ENCODE measurements at places on chromosomes 11 and 22.

DNA sequence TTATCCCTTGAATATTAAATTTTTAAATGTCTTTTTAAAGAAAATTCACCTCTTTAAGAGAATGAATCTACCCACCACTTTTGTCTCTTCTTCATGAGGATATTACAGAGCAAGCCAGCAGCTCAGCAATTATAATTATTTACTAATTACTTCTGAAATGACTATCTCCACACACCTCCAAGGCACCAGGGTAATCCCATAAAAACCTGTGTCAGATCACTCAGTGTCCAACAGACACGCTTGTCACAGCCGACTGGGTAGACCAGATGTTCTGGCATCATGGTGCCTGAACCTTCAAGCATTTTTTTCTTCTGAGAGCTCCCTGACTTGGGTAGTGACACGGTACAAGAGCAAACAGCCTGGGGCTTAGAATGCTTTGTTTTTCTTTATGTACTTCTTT lies 61.4 kb downstream of the EFCAB6 start:
- no peak for DNase-seq

- no peak for DNase-seq
Observed at GRCh38 chr11:123011510-123011909, 29.9 kb upstream of the BSX start.

DNA sequence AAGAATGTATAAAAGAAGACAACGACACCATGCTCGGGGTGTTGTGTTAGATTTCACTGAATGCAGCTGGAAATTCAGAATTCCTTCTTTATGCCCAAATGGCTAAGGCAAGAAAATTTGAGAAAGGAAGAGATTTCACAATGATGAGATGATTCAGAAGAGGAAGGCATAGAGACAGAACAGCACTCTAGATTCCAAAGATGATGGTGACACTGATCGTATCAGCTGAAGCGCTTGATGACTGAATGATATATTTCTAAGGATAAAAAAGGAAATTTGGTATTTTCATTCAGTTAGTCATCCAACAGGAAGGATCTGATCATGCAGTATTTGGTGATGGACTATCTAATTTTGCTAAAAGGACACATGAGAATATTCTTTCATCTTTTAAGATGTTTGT lies 189.2 kb downstream of the EFCAB6 start:
- DNase-seq, result no peak

DNA sequence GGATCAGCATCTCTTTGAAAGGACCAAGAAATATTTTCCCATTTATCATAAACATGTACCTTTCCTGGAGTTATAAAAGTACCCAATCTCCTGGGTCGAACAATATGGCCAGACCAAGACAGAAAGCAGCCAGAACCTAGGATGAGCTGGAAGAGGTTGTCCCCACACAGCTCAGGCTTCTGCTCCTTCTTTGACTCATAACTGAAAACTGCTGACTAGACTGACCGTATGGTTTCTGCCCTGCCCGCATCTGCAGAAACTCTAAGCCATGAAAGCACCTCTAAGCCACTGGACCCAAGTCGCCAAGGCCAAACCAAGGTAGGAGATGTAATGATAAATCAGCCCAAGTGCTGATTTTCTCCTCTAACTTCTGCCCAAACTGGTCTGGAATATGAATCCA lies 129.8 kb downstream of the OPCML start:
- no peak for DNase-seq

- DNase-seq, result no peak
Observed at GRCh38 chr11:43997022-43997660, 50.6 kb upstream of the ACCSL start.

GRCh38 chr11:96265220-96265737 lies 77.7 kb downstream of the MAML2 start:
- no peak for DNase-seq

- DNase-seq, result no peak
Observed at GRCh38 chr11:68321293-68322051, 9.1 kb downstream of the LRP5 start.

DNA sequence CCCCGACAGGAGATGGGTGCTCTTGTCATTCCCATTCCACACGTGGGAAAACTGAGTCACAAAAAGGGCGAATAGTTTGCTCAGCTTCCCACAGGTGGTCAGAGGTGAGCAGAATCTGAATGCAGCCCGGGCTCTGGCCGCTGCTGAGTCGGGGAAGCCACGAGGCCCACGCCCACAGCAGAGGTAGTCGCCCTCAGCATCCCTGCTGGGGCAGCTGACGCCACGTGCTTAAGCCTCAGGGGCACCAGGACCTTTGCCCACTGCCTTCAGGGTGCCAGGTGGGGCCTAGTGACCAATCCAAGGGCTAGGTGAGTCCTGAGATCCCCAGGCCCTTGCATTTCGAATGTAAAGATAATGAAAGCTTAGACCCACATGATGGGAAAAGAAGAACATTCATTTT lies 24.2 kb upstream of the ARFGAP3 start:
- DNase-seq, result no peak

DNA sequence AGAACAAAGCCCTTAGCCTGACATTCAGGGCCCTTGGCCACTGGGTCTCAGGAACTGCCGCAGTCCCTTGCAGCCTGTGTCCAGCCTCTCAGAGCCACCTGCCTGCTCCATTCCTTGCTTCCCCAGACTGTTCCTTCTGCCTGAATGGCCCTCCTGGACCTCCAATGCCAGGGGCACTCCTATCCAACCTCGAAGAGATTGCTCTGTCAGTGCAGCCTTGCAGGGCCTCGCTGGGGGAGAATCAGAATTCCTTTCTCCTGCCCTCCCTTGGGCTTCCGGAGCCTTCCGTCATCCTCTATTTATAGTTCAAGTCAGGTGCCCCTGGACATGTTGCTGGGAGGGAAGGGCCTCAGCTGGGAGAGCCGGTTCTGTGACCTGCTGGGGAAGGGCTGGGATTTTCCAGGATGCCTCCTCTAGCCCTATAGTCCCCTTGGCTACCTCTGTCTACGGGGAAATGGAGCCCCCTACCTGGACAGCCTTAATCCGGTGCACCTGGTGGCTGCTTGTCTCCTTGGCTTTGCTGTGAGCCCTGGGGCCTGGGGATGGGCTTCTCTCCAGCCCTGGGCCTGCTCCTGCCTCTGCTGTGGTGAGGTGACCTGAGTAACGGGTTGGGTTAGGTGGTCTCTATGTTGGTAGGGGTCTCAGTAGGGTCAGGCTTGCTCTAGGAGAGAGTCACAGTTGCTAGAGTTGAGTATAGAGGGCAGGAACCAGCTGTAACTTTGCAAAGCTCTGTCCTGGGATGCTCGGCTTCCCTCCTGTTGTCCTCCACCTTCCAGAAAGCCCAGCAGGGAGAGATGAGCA lies 45.9 kb upstream of the SYT7 start:
- DNase-seq, result no peak

DNA sequence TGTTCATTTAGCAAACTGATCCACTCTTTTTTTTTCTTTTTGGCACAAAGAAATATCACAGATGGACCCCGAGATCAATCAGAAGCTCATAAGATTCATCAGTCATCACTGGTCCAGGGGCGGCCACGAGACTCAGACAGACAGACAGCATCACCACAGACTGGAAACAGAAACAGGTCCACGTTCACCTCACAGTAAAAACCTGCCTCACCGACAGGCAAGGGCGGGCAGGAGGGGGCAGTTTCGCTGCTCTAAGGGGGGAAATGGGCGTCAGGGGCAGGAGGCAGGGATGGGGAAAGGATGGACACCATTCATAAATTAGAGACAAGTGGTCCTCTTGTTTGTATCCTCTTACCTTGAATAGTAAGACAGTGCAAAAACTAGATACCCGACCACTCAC lies 16.5 kb downstream of the CHST1 start:
- DNase-seq, result no peak

- DNase-seq, result no peak
Observed at GRCh38 chr11:75502138-75502537, 23.6 kb downstream of the GDPD5 start.

GRCh38 chr22:30402028-30402765 lies 5.4 kb downstream of the SEC14L2 start:
- DNase-seq, result no peak

DNA sequence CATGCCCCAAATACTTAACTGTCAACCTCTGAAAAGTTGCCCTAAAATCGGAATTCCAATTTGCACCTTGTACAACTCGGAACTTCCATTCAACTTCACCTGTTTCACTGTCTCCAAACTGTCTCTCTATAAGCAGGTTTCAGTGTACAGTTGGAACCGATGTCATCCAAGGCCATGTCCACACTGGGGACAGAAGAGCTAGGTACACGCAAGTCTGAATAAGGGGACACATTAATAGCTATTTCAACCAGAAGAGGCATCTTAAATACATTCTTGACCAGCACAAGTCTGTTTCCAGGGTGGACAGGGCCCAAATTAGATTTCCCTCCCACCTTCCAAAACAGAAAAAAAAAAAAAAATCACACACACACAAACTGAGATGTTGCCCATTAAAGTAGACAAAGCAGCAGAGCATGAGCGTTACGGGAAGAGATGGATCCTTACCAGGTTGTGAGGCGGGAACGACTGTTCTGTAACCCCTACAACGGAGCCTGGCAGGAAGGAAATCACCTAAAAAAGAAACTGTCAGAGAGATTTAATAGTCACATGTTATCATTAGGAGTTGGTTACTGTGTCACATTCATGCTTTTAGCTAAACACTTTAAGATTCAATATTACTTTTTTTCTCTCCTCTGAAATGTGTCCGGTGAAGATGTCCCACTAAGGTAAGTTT lies 1.7 kb downstream of the CREBZF start:
- DNase-seq, result no peak

- no peak for DNase-seq
Observed at GRCh38 chr11:113161711-113162591, 152.4 kb upstream of the TTC12 start.

DNA sequence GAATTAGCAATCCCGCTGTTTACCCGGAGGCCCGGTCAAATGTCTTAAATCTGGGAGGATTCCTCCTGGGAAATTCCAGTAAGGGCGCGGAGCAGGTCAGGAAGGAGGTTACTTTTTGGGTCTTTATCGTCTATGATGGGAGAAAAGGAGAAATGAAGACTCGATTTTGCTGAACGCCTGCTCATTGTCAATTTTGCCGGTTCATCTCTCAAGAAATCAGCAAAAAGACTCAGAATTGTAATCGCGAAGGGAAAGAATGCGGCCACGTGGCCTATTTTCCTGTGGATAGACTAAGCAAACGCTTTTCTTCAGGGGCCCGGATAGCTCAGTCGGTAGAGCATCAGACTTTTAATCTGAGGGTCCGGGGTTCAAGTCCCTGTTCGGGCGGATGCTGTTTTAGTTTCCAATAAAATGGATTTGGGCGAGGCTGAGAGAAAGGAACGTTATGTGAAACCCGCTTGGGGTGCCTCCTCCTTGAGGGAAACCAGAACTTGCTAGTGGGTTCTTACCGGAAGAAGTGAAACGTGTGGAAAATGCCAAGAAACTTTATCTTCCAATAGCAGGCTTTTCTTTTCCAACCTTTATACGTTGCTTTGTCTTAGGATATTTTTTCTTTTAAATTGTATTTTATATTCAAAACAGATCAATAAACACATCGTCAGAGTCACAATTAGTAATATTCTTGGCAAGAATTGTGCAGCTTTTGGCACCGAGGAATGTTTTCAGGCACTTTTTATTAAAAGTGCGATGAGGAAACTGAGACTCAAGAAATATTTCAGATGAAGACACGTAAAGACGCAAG lies 45.0 kb downstream of the OR4D9 start:
- DNase-seq, result peak; percentile 55

DNA sequence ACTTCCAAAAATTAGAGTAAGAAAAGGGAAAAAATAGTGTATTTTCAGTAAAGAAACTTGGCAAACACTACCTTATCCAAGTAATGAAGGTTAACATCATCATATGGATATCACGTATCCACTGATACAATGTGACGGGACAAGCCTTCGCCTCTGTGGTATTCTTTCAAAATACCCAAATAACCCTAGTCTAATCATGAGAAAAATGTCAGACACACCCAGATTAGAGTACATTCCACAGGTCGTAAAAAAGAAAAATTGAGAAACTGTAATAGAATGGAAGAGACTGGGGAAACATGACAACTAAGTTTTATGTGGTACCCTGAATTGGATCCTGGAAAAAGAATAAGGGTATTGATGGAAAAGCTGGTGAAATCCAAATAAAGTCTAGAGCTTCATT lies 48.9 kb downstream of the NARS2 start:
- DNase-seq, result no peak

- DNase-seq, result no peak
Observed at GRCh38 chr11:133383201-133383600, 149.1 kb downstream of the OPCML start.

- no peak for DNase-seq
Observed at GRCh38 chr11:121741351-121741760, 288.6 kb upstream of the SORL1-AS1 start.

DNA sequence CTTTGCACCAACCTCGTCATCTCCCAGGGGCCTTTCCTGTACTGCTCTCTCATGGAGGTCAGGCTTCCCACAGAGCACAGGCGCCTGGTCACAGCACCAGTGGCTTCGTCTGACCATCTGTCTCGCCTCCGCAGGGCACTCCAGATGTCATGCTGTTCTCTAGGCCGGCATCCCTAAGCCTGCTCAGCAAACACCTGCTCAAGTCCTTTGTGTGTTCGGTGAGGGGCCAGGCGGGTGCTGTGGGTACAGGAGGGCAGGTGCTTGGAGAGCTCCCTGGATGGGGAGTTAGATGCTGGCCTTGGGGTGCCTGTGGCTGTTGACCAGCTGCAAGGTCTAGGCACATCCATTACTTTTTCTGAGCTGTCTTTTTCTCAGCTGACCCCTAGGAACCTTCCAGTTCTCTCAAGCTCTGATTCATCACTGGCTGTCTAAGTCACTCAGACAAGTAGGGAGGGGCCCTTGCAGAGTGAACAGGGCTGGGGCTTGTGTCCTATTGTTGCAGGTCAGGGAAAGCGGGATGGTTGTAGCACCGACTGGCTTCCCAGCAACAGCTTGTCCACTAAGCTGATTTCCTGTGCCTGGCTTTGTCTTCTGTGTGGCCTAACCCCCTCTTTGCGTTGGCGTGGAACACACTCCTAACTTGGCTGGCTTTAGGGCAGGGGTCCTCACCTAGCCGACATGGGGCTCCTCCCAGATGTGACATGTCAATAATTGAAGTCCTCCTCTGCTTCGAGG lies 9.2 kb downstream of the CLDN5 start:
- DNase-seq, result no peak

All from COLO829 (cell line).